ENCODE measurements at places on chromosomes 1 and 21. TPM values are rescaled to one million over a fixed set of nuclear protein-coding genes. Genes with fewer than 3 reads are reported as not detected.

Gene HSF2BP
- polyA plus RNA-seq, result 0.23 TPM

Gene HES4
- 13.4 TPM for polyA plus RNA-seq

Gene CELF3
- 0.98 TPM for polyA plus RNA-seq

Gene SLC22A15
- 1.9 TPM for polyA plus RNA-seq

- no peak for DNase-seq
Observed at GRCh38 chr21:38814126-38815059, 8.7 kb downstream of the ETS2 start.

GRCh38 chr1:109897259-109897955 lies 13.2 kb upstream of the CSF1 start:
- DNase-seq, result no peak

GRCh38 chr21:45834026-45834715 lies 147.4 kb upstream of the COL6A1 start:
- DNase-seq, result no peak
